ENCODE measurements at places on chromosomes 5 and 9.

DNA sequence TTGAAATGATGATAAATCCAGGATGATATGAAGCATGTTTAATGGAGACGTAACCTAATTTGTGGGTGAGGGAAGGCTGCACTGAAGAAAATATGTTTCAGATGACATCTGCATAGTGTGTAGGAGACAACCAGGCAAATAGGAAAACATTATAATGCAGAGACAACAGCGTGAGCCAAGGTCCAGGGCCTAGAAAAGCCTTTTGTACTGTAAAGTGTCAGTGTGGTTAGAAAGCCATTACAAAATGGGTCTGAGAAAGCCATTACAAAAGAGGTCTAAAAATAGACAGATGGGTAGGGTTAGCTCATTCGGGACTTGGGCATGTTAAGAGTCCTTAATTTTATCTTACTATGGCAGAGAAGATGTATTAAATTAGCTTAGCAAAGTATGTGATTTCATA is 14.9 kb upstream of the GABRG2 start:
- peak; percentile 70 for DNase-seq

DNA sequence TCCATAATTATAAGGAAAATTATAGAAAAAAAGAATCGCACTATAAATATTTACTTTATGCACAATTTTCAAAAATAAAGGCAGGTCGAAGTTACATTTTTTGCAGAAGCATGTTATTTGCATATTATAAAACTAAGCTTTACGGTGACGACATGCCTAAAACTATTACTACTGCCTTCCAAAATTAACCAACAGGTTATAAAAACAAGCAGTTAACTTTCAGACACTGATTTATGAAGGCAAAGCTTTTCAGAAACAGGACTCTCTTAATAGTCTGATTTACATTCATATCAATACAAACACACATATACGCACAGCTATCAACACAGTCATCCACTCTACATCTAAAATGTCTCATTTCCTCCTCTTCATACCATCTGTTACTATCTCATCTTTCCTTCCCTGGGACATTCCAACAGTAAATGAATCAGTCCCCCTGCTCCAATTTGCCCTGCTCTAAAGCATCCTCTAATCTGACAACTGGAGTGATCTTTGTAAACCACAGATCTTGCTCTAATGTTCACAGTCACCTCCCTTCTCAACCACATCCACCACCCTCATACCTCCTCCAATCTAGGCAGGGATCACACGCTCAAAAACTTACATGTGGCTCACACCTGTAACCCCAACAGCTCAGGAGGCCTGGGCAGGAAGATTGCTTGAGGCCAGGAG is 21.6 kb downstream of the FBXW11 start:
- no peak for DNase-seq

GRCh38 chr5:101455851-101456250 is 552.8 kb upstream of the ST8SIA4 start:
- no peak for DNase-seq

DNA sequence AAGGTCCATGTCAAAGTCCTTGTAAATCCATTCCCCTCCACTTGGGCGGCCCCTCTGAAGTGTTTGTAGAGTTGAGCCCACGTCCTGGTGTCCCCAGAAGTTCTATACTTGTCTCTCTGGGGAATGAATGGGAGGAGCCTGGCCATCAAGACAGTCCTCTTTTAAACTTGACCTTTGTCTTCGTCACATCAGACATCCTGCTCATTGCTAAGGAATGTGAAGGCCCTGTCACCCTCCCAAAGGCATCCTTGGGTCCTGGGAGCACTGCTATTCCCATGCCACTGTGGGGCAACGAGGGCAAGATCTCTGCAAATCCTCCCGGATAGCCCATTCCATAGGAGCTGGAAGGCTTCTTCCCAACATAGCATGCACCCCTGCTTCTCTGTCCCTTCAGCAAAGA is 235.5 kb downstream of the SLIT3 start:
- no peak for DNase-seq

DNA sequence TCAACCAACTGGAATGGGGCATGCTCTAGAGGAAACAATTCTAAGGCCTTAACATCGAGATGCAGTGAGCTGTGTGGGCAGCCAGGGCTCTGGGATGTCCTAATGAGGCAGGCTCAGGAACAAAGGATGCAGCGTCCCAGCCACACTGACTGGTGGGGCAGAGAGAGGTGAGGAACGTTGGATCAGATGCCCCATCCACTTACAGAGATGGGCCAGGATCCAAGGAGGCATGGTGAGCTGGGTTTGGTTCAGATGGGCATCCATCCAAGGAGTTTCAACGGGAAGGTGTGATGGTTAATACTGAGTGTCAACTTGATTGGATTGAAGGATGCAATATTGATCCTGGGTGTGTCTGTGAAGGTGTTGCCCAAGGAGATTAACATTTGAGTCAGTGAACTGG is 15.5 kb upstream of the MARCHF6 start:
- no peak for DNase-seq

DNA sequence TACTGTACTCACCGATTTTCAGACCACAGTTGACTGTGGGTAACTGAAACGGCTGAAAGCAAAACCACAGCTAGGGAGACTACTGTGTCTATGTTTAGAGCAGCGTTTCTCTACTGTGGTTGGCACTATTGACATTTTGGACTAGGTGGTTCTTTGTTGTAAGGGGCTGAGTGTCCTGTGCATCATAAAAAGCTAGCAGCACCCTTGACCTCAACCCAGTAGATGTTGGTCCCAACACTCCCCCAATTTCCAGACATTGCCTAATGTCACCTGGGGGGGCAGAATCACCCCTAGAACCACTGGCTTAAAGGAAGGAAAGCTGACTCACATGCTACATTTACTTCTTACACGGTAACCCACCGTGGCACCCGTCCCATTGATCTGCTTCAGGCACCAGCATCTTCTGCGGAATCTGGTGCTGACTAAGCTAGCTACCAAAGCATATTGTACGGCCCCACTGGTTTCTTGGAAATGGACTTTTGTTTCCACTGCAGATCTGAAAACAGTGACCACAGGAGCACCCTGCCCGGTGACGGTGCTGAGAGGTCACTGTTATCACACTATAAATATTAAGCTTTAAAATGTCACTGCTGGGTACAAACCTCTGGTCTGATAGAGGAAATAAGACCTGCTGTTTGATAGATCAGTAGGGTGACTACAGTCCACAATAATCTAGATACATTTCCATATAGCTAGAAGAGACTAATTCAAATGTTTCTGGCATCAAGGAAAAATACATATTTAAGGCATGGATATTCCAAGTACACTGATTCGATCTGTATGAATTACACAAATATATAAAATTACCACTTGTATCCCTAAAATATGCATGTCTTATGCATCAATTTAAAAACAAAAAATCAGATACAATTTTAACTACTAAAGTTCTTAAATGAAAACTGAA is 151.4 kb downstream of the HSD17B3 start:
- DNase-seq, result peak; percentile 95

GRCh38 chr9:16134351-16134750 is 581.5 kb downstream of the CCDC171 start:
- DNase-seq, result no peak

DNA sequence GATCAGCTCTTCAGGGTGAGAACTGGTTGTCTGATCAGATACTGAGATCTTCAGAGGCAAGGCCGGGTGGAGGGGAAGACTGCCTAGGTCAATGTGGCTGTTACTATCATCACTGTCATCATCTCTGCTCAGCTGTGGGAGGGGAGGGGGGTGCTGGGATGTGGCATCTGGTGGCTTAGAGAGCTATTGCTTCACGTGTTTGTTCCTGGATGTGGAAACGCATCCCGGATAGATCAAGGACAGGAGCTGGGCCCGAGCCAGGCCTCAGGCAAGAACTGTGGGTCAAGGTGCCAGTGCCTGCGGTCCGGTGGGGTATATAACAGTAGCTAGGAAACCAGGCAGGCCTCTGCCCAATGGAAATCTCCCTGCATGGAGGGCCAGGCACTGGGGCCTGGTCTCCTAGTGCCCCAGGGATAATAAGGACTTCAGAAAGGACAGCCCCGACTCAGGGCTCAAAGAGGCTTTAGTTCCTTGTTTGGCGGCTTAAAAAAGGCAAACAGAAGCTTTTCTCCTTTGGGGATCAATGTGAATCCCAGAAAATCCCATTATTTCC is 30.3 kb upstream of the TIFAB start:
- peak; percentile 89 for DNase-seq

- DNase-seq, result peak; percentile 86
Measured at GRCh38 chr9:89518466-89519365, 20.8 kb upstream of the SEMA4D start.

DNA sequence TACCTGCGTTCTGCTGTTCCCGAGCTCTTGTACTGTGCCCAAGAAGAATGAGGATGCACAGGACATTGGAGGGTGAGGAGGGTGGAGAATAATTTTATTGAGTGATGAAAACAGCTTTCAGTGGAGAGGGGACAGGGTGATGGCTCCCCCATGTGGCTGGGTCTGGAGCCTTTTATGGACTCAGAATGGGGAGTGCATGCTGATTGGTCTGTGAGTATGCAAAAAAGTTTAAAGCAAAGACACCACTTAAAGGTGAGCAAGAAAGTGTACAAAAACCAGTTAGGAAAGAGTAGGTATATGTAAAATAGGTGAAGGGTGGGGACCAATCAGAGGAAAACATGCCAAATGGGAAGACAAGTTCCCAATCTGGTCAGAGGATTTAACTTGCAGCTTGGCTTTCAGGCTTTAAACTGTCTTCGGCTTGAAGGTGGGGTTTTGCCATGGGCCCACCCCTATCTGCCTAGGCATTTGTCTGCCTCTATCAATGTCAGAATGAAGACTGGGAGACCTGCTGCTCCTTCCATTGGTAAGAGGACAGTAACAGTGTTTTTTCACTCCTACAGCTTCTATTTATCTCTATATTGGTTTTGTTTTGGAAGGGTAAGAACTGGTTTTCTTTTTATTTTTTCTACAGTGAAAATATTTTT is 118.0 kb upstream of the RAI14 start:
- peak; percentile 10 for DNase-seq

- peak; percentile 84 for DNase-seq
Measured at GRCh38 chr9:134135343-134136117, at the start of gene WDR5. WDR5 (plus strand) TSS chr9:134136082; CDS start chr9:134139878, 3,796 bp downstream.

- no peak for DNase-seq
Measured at GRCh38 chr5:10301842-10302610, 5.7 kb downstream of the CMBL start.

DNA sequence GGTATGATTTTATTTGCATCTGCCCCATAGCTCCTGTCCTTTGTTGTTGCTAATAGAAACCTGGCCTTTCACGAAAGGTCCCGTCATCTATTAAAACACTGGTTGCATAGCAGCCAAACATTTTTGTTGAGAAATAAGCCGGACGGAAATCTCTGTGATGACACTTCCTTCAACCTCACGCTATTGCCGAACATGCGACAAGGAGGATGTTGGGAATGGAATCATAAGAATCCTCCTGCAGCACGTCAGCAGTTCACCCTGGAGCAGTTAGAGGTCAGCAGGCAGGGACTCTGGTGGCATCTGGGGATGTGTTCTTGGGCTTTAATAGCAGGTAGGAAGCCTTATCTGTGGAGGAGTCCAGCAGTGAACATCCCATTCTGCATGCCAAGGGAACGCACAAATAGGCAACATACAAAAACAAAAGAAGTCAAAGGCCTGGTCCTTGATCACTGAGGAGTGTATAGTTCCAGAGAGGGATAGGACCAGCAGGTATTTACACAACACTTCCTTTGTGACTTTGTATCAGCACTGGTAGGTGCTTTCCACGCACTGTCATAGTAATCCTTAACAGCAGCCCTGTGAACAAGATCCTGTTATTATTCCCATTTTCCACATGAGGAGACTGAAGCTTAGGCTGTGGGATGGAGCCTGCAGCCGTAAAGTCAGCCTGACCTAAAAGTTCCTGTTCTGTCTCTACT is 33.4 kb downstream of the ARHGAP26 start:
- DNase-seq, result peak; percentile 92

DNA sequence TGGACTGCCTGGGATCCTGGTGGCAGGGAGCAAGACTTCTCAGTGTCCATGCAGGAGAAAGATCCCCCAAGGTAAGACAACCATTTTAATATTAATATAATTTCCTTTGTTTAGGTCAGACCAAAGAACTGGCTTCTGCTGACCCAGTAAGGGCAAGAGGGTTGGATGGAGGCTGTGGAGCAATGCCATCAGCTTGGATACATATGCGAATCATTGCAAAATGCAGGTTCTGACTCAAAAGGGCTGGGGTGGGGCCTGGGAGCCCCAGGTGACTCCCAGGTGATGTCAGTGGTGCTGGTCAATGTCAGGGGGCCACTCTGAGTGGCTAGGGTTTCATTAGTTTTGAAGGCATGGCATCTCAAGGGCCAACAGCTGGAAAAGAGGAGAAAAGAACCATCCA is 88.9 kb upstream of the PANK3 start:
- no peak for DNase-seq

DNA sequence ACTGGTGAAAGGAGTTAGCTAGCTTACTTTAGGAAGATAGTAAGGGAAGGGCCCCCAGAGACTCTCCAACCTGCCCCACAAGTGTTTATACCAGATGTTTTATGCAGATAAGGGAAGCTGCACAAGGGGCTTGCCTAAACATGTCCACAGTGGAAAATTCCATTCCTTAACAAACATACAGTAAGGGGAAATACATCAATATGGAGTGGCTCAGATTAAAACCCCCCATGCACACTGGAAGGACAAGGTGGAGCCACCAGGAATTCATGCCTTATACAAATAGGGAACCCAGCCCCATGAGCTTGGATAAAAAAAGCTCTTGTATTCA is 106.3 kb upstream of the GPBP1 start:
- no peak for DNase-seq

DNA sequence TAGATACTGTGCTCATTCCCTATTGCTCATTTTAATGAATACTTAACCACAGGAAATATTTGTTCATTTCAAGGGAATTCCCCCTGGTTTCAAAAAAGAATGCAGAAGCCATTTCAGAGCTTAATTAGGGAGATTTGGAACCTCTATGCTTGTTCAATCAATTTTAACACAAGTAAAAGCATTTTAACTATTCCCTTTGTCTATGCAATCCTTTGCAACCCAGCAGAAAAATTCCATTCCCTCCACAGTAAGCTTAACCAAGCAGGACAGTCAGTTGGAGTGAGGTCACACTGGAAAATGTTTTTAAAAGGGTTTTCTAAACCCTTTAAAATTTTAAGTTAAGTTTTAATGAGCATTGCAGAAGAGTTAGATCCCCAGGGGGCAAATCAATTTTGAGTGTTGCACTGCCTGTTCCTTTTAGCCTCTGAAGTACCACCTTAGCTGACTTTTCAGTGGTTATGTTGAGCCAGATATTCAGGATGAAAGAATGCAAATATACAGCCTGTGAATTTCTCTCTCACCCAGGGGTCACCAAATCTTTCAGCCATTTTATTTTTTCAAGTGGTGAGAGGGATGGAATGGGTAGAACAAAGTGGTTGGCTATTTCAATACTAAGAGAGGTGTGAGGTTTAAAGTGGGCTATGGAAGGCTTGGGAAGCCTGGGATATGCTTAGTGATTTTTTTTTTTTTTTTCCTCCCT is 356.2 kb upstream of the NUDT12 start:
- DNase-seq, result no peak

- peak; percentile 93 for DNase-seq
Measured at GRCh38 chr5:107365320-107366109, 305.2 kb downstream of the EFNA5 start.

- DNase-seq, result no peak
Measured at GRCh38 chr5:113024076-113024697, 47.6 kb downstream of the DCP2 start.

All from MV-4-11 (cell line).